ENCODE measurements at places on chromosomes 6 and 20.

- no peak for DNase-seq
These were observed 211.4 kb upstream of the ZFP64 start for GRCh38 chr20:52402950-52403349.

GRCh38 chr6:144352331-144352730 is 67.2 kb downstream of the UTRN start:
- no peak for DNase-seq

GRCh38 chr6:151681433-151682059 is 125.9 kb upstream of the ESR1 start:
- no peak for DNase-seq

- no peak for DNase-seq
These were observed 304.2 kb downstream of the ADGRG6 start for GRCh38 chr6:142605922-142606485.

DNA sequence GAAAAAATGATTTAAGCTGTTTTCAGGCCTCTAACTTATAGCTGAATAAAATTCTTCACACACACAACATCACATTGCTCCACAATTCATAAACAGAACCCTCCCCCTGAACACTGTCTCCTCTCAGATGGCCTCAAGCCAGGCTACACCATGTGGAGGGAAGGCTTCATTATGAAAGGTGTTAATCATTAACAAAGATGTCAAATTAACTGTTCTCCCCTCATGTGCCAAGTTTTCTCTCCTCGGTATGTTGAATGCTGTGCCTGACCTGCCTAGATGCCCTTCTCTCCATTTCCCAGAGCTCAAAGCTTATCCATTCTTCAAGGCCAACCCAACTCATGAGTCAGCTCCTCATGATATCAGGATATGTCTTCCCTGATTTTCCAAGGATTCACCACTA is 210.4 kb downstream of the GMDS start:
- DNase-seq = no peak

DNA sequence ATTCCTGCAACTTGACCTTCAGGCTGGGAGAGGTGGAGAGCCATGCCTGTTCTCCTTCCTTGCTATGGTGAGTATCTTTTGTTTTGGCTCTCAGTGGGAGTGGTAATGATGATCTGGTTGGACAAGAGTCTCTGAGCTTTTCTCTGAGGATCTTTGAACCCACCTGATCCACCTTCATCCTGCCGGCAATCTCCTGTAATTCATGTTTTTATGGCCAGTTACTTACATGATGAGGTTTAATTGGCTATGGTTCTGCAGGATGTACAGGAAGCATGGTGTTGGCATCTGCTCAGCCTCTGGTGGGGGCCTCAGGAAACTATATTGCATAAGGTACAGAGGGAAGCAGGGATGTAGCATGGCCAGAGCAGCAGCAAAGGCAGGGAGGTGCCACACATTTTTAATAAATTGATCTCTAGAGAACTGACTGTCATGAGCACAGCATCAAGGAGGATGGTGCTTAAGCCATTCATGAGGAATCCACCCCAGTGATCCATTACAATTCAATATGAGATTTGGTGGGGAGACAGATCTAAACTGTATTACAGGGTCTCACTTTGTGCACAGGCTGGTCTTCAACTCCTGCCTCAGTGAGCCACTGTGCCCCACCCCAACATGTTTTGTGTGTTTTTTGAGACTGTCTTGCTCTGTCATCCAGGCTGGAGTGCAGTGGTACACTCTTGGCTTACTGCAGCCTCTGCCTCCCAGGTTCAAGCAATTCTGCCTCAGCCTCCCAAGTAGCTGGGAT is 10.0 kb downstream of the HSPA1B start:
- no peak for DNase-seq

DNA sequence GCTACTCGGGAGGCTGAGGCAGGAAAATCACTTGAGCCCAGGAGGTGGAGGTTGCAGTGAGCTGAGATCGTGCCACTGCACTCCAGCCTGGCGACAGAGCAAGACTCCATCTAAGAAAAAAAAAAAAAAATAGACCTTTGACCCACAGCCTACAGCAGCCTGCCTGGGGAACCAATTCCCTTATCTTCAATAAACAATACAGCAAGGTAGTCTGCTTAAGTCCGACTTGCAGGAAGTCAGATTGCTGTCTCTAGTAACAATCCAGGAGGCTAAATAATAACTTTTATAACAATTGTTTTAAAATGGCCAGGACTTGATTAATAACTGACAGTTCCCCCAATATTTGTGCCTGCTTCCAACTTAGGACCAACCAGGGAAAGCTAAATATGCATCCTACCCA is 13.3 kb upstream of the HLA-DRA start:
- no peak for DNase-seq

GRCh38 chr6:116876107-116876506 is 935 bp upstream of the RFX6 start:
- DNase-seq = no peak

- DNase-seq = no peak
These were observed 62.0 kb upstream of the SMIM29 start for GRCh38 chr6:34310817-34311216.

GRCh38 chr6:82178077-82178758 is 69.3 kb downstream of the IBTK start:
- DNase-seq = peak; percentile 51

- DNase-seq = no peak
These were observed 117.8 kb upstream of the FOXO3 start for GRCh38 chr6:108442770-108443520.

DNA sequence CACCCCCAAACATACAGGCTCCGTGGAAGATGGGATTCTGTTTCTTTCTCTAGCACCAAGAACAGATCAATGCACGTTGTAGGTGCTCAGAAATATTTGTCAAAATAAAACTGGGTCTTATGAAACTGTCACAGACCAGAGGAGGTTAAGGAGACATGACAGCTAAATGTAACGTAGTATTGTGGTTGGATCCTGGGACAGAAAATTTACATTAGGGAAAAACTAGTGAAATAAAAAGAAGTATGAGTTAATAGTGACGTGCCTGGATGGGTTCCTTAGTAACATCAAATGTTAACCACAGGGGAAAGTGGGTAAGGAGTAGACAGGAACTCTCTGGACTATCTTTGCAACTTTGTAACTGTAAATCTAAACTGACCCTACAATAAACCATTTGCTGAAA is 31.5 kb downstream of the NOL4L start:
- no peak for DNase-seq

DNA sequence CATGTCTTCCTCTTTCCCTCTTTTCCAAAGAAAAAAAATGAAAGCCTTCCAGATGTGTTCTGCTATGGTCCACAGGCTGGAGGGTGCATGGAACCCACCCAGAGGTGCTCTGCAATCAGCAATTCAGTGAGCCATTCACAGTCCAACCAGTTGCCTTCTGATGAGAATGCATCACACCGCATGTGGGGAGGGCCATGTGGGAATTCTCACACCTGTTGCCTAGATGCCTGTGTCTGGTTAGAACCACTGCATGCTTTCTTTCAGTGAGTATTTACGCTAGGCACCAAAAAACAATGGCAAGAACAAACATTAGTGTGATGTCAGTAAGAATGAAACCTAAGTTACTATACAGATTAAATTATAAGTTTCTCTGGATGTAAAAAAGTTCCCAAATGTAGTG is 311.6 kb upstream of the CDYL start:
- DNase-seq = no peak

- DNase-seq = no peak
These were observed 128.8 kb upstream of the PDE7B start for GRCh38 chr6:135722679-135723078.

DNA sequence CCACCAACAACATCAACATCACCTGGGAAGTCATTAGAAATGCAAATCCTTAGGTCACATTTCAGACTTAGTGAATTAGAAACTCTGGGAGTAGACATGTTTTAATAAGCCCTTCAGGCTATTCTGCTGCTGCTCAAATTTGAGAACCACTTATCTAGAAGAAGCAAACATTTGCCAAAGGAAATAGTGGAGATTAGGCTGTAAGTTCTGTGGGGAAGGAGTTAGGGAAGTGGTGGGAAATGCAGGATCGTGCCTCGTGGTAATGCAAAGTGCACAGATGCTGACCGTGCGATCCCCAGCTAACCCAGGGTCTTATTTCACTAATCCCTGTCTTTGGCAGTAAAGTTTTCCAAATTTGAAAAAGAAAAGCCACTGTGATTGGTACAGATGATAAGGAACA is 328.5 kb downstream of the EPM2A start:
- no peak for DNase-seq

DNA sequence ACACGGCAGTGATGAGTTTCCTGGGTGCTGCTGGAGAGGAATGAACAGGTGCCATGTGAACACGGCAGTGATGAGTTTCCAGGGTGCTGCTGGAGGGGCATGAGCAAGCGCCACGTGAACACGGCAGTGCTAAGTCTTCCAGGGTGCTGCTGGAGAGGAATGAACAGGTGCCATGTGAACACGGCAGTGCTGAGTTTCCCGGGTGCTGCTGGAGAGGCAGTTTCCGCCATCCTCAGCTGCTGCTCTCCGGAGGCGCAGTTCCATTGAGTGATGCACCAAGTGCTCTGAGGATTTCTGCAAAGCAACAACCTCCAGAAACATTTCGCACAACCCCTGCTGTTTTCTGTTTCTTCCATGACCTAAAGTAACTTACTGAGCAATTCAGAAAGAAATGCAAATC is 155.4 kb downstream of the SMOC2 start:
- no peak for DNase-seq

- DNase-seq = no peak
These were observed 771.9 kb upstream of the DEFB115 start for GRCh38 chr20:30485331-30486102.

GRCh38 chr6:45664707-45665106 is 287.0 kb upstream of the SUPT3H start:
- DNase-seq = no peak

- no peak for DNase-seq
These were observed 335.3 kb upstream of the DEFB115 start for GRCh38 chr20:30922129-30922528.

DNA sequence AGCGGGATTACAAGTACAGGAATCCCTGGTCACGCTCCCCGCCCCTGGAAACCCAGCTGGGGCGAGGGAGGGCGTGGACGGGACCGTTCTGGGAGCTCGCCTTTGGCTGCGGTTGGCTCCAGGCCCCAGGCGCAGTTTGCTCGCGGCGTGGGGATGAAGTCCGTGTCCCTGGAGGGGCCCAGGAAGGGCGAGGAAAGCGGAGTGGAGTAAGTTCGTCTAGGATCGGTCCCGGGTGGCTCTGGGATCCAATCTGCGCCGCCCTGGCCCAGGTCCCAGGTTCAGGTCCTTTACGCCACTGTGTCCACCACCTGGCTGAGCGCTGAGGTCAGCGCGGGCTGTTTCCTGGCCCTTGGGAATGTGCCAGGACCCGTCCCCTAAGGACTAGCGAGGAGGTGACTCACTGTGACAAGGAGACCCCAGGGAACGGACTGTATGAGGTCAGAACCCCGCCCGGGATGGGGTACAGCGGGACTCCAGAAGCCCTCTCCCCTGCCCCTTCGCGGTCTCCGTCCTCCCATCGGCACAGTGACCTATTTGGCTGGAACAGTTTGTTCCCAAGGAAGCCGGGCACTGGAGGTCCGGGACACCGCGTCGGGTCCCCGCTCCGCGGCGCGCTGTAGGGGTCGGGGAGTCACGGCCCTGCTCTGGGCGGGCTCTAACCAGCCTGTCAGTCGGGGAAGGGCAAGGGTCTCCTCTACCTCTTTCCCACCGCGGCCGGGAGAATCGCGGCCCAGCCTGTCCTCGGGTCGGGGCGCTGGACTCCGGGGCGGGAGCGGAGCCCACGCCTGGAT is 724 bp downstream of the CDKN1A start:
- no peak for DNase-seq

- DNase-seq = no peak
These were observed 198.0 kb downstream of the BACH2 start for GRCh38 chr6:90098627-90099026.

DNA sequence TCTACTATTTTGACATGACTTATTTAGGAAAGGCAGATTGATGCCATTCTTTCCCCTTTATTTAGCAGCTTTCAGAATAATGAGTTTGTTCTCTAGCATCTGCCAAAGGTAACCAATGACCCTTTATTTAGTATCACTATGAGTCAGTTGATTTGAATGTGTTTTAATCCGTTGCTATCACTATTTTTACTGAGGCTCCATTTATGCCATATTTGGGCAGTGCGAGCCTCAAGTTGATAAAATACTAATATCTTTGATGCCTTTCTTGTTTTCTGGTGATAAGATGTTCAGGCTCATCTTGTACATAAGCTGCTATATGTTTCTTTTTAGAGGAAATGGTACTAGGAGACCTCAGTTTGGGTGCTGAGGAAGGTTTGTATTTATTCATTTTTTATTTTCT is 15.6 kb upstream of the NOTCH4 start:
- no peak for DNase-seq

GRCh38 chr20:41287327-41287726 is 30.2 kb downstream of the ZHX3 start:
- DNase-seq = no peak

GRCh38 chr6:41071501-41071922 is 644 bp downstream of the OARD1 start:
- no peak for DNase-seq

- DNase-seq = no peak
These were observed 1.0 kb downstream of the MAP1LC3A start for GRCh38 chr20:34559311-34560140.

DNA sequence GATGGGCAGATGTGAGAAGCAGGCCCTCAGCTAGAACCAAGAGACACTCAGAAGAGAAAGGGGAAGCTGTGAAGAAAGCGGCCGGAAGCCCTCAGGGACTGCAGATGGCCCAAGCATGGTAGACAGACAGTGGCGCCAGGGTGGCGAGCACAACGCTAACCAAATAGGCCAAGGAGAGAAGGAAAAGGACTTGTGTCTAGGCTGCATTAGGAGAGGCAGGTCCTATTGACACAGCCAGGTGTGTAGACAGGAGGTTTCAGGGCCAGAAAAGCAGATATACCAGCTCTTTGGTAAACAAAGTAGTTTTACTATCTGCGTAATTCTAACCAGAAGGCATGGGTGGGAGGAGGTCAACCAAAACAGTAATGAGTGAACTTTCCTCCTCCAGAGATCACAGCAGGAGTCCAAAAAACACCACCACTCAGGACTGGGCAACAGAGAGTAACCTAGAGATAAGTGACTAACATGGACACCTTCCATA is 15.8 kb upstream of the MAP7 start:
- no peak for DNase-seq

DNA sequence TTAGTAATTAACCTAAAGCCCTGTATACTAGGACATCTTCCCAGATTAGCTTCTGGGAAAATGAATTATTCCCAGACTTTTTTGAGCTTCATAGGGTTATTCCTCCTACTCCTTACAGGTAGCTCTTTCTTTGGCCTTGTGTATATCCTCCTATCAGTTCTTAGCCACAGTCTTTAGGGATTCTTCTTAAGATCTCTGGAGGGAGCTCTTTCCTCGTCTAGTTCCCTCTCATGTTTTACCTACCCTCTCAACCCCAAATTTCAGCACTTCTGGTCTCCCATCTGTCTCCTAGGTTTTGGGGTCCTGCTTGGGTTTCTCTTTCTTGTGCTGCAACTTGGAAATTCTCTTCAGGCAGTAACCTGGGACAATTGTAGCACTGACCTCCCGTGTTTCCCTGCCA is 46.4 kb upstream of the SLC35B3 start:
- no peak for DNase-seq

DNA sequence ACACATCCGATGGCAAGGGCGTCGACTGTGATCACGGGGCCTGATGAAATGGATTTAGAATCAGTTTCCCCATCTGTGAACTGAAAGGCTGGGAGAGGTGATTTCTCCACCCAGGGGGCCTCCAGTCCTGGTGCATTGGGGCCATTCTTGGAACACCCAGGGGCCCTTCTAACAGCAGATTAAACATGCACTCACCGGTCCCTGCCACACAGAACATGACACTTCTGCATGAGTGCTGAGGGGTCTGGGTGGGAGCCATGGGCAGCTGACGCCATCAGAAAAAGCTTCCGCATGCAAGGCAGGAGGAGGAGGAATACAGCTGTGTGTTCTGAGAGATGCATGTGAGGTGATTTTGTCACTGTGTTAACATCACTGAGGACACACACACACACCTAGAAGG is 26.8 kb downstream of the DLL1 start:
- no peak for DNase-seq

Measured in pons (tissue), 1 donor.